Stomach (tissue), 19 donors: ENCODE measurements at places on chromosomes 2 and 18. TPM values are rescaled to one million over a fixed set of nuclear protein-coding genes. Genes with fewer than 3 reads are reported as not detected.

Gene ECEL1
- total RNA-seq = not detected

Gene COL3A1
- 174 TPM for total RNA-seq

Gene KIAA2012
- total RNA-seq = not detected

Gene CELF4
- total RNA-seq = not detected

Gene SPP2
- not detected for total RNA-seq

DNA sequence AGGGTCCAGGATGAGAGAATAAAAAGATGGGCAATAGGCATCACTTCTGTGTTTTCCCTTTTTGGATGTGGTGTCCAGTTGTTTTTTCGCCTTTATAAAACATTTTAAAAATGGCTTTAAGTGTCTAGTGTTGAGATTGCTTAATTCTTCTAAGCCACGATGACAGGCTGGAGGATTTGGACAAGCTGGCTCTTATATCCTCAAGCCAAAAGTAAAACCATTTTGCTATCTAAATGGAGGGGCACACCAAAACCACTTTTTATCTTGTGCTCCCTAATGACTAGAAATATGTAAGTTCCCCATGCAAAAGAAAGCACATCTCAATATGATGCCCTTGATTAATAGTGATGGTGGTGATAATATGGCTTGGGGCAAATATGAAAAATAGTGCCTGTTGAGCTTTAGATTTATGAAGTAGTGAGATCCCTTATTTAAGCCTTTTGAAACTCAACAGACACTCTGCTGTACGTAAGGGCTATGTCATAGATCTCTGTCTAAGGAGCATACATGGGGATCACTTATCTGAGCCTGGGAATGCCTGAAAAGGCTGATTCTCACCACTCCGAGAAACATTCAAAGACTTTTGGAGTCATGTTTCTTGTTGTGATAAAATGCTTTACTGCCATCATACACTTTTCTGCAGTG lies 185.5 kb downstream of the KCNS3 start:
- peak; percentile 51 for DNase-seq

GRCh38 chr2:164967781-164968228 lies 12.5 kb upstream of the SLC38A11 start:
- DNase-seq = no peak

DNA sequence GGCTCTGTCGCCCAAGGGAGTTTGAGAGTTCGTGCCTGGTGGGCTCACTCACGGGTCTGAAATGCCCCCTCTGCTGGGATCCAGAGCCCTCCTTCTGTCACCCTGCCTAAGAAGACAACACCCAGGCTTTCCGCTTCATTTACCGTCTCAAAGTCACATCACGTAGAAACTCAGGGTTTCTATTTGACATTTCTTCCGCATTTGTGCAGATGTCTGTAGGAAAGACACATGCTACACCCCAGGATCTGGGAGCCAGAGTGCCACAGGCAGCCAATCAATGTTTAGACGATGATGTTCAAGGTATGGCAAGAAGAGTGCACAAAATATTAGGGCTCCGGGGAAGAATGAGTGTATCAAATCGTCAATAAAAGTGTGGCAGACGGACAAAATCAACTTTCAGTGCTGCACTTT lies 24.4 kb upstream of the ACKR3 start:
- no peak for DNase-seq

DNA sequence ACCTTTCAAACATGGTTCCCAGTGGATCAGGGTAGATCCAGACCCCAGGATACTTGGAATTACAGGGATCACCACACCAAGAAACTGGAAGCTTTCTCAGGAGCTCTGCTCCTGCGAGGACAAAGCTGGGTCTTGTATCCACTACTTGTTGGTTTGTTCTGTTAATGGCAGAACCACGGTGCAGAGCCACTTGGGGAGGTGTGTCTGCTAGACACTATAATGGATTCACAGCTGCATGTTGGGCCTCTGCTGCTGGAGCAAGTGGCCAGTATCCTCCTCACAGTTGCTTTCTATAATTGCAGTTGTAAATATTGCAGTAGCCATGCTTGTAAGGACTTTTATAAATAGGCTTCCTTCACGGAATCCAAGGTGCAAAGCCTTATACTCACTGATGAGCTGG lies 12.9 kb downstream of the FOSL2 start:
- DNase-seq = no peak

DNA sequence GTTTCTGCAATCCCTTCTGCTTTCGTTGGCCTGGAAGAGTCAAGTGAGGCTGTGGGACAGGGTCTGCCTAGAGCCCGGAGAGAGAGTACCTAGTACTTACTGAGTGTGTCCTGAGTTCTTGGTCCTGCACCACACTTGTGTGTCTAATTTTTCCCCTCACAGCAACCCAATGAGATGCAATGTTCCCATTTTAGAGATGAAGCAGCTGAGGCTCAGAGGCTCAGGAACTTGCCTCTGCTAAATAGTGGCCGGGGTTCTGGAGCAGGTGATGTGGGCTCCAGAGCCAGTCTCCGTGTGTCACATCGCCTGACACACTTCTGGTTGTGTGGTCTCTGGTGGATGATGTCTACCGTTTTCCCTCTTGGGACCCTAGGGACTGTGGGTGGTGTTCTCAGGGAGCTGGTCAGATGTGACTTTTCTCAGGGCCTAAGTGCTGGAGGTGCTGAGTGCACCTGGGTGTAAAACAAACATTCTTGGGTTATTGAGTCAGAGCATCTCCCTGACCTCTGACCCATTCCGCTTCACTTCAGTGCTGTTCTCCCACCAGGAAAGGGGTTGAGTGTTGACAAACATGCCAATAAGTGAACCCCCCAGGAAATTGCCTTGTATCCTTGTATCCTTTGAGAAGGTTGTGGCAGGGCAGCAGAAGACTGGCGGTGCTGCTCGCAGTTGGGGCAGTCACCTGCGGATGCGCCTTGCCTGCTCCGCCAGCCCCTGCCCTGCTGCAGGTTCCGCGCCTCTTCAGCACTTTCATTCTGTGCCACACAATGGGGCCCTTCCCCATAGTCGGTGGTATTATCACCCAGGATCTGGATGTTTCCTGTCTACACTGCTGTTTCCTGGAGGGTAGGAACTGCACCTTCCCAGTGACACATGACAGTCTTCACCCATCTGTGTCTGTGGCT lies 32.1 kb downstream of the HK2 start:
- DNase-seq = no peak

DNA sequence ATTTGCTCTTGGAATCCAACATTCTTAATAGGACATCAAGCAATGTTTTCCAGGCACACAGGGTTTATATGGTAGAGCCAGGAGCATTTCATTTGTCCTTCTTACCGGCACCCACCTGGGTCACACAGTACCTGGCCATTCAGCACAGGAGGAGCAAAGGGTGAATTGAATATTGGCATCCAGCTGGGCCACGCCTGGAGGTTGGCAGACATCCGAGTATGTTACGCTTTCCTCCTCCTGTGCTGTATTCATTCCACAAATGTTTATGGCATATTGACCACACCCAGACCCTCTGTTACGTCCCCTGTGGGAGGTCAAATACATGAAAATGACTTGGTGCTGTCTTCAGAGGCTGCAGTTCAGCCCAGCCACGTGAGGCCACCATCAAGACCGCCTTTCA lies 206.2 kb downstream of the RTP5 start:
- no peak for DNase-seq

GRCh38 chr2:139201516-139201915 lies 421.3 kb upstream of the NXPH2 start:
- no peak for DNase-seq

DNA sequence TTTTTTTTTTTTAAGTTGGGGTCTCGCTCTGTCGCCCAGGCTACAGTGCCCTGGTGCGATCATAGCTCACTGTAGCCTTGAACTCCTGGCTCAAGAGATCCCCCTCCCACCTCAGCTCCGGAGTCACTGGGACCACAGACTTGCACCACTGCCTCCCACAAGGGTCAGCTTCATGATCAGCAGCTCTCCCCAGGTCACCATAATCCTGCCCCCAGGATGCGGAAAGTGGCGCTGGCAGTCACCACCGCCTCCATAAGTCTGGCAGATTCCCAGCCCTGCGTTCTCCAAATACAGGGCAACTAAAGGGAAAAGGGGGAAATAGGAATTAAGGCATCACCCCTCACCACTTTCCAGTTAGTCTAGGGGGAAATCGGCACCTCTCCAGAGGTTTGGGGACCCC lies 5.2 kb upstream of the ARID5A start:
- no peak for DNase-seq

DNA sequence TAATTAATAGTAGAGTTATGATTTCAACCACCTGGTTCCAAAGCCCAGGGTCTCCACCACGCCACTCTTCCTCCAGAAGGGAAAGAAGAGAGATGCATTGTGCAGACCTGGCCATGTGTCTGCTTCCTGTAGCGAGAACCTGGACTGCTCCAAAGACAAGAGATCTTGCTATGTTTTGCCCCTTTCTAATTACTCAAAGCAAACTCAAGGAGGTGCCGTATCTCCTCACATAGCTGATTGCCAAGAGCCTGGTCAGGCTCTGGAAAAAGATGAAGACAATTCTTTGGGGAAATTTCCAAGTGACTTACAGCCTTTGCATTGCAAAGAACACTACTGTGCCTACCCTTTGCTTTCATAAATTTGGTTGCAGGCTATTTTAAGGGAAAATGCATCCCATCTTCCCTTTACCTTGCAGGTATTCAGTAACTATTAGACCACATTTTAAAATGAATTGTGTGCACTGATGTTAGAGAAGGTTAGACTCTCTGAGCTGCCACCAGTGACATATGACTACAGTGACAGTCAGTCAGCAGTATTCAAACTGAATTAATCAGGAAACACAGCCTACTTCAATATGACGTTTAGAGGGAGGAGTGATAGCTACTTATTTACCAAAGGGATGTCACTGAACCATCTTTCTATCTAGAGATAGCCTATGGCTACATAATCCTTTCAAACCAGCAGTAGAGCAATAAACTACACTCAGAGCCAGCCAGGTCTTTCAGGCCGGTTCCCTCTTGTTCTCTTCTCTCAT lies 842.1 kb upstream of the FANCL start:
- no peak for DNase-seq

GRCh38 chr2:201194097-201194496 lies 11.2 kb downstream of the CASP10 start:
- DNase-seq = no peak

DNA sequence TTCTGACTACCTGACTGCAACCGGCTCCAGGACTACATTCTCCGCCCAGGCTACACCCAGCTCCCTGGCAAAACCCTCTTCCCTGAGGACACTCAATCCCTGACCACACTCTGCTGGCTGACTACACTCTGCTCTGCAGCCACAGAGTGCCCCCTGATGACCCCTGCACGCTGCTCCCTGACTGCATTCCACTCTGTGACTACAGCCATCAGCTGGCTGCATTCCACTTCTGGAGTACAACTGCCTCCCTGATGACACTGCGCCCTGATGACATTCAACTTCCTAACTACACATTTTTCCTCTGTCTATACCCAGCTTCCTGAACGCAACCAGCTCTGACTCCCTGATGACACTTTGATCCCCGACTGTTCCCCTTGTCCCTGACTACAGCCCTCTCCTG lies 71.3 kb upstream of the NRXN1 start:
- no peak for DNase-seq

DNA sequence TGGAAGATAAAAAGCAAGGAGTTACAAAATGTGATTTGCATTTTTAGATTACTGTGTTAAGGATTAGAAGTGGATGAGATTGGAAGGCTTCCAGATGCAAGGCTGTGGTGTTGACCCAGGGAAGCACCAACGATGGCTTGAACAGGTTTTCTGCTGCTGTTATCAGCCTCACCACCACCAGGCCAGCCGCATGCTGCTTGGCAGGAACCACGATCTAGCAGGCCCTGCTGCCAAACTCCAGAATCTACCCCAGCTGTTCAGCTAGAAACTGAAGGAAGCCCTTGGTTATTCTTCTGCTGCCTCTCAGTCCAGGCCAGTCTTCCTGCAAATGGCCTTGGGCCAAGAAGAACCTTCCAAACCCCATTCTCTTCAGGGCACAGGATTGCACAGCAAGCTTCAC lies 133.9 kb downstream of the MTCL1 start:
- DNase-seq = peak; percentile 76

GRCh38 chr18:58338961-58339592 lies 289.8 kb downstream of the ALPK2 start:
- peak; percentile 86 for DNase-seq

DNA sequence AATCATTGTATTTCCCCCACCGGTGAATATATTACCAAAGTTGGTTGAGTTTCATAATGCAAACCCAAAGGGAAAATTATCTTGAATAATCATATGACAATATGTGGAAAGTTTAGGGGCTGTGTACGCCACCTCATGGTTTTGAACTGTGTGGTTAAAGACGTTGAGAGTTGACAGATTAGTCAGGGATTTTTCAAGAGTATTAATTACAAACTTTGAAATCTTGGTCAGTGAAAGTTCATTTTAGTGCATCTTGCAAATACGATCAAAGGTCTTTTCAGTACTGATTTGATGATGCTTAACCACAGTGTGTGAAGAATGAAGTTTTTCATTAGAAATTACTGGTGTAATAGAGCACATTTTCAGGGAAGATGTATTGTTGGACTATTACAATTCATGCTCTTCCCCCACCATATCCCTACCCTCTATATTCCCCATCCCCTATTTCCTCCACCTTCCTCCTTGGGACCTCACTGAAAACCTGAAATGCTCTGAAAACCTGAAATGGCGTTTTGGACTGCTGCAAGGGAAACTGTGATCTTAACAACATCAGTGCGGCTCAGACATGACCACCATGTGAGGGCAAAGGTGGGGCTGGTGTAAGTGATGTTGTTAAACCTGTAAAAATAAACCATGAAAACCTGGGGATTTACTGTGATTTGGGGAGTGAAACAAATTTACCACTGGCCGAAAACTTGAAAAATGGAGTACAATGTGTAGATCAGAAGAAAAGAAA lies 4.5 kb upstream of the BCL2L11 start:
- DNase-seq = no peak

DNA sequence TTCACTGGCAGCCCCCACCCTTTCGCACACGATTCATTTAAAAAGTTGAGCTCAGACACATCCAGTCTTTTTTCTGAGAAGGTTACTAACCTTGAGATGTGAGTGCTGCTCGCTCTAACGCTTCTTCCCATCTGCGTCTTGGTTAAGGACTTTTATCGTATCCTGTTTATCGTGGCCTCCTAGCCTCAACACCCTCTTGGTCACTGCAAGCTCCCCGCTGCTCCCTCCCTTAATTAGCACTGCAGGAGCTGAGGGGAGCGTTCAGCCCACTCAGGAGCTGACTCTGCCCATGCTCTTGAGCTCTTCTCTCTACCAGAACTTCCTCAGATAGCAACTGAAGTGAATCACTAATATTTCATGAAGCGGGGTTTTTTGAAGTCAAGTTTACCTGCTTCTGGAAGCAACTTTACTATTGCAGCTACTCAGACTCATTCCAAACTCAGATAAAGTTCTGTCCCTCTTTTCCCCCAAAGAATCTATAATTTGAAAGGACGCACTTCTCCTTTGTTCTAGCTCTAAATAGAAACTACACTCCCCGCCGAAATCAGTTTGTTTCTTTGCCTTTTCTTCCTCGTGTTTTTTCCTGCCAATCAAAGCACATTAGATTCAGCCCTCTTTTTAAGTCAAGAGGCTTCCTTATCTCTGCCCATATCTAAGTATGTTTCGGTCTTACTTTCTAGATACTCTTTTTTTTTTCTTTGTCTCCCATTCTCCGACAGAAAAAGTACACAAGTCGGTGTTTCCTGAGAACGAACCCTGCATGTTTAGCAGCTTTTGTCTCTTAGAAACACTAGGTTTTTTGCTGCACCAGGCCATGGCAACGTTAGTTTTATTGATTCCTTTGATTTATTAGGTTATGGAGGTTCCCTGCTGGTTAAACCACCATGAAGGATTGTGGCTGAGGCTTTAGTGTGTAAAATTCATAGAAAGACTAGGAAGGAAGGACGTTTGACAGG lies 9.3 kb upstream of the CD226 start:
- DNase-seq = no peak

- DNase-seq = no peak
Measured at GRCh38 chr18:70195014-70195614, 10.4 kb downstream of the RTTN start.

GRCh38 chr2:47297767-47298425 lies 105.1 kb upstream of the MSH2 start:
- DNase-seq = no peak
